ENCODE measurements at places on chromosomes 5 and 9.

DNA sequence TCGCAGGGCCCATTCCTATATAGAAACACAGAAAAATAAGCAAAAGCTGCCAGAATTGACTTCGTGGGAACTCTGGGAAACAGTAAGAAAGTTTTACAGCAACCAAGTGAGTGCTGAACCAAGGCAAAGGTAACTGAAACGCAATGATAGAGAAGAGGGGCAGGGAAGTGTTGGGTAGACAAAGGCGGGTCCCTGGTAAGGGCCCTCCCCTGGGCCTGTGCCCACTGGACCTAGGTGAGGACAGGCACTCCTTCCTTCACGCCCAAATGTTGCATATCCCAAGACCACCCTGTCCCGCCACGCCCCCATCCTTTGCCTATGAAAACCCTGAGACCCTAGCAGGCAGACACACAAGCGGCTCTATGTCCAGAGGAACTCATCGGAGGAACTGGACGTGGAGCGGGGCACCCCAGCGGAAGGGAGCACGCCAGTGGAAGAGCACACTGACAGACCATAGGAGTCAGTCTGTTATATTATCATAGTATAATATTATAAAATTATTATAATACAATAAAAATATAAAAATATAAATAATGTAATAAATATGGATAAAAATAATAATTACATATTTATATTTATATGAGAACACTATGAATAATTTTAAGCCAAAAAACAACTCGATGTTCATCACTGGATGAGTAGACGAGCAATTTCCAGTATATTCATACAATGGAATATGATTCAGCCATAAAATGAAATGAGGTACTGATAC is 27.9 kb downstream of the CDKN2A start:
- no peak for DNase-seq

- DNase-seq, result no peak
These were observed 205.0 kb upstream of the ACTBL2 start for GRCh38 chr5:57687596-57687995.

DNA sequence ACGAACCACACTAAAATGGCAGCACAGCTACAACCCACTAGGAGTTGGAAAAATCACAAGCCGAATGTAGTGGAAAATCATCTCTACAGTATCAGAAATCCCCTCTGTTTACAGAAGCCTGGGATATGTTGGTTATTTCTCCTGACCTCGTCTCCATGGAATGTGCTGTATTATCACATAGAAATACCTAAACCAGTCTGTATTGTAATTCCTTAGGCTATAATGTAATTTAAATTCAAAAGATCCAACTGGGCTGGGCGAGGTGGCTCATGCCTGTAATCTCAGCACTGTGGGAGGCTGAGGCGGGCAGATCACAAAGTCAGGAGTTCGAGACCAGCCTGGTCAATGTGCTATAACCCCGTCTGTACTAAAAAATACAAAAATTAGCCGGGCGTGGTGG is 244.8 kb upstream of the MPDZ start:
- DNase-seq, result no peak

- DNase-seq, result no peak
These were observed 216.3 kb upstream of the ZNF608 start for GRCh38 chr5:124962735-124963134.

GRCh38 chr9:89929673-89930480 is 325.1 kb downstream of the GADD45G start:
- DNase-seq, result peak; percentile 14

DNA sequence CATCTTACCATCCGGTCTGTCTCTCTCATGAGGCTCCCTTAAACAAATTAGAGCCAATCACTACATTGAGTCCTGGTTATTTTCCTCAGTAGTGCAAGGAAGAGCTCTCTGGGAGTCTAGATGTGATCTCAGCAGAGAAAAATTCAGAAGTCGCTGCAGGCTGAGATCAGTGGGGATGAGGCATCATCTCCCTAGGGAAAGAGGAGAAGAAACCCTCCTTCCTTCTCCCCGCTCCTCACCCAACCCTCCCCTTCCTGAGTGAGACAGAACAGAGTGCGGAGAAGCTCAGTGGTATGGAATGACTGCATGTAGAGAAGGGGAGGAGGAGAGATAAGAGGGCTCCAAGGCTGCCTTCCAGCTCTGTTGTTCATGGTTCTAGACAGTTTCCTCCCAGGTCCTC is 80.5 kb downstream of the PAPPA start:
- no peak for DNase-seq

GRCh38 chr5:177300236-177300880 is 3.2 kb downstream of the RAB24 start:
- peak; percentile 80 for DNase-seq

GRCh38 chr9:111944241-111944866 is 47.7 kb downstream of the UGCG start:
- DNase-seq, result no peak

DNA sequence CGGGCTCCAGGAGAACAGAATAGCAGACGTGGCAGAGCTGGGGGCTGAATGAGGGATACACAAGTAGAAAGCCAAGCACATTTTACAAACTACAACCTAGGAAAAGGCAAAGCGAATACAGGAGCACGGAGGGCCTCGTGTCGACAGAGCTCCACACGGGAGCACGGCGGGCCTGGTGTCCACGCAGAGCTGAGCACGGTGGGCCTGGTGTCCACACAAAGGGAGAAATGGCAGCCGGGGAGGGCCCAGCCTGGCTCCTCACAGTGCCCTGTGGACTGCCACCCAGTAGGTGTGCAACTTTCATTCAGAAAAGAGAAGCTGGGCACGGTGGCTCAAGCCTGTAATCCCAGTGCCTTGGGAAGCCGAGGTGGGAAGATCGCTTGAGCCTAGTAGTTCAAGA is 3.4 kb upstream of the INPP5E start:
- no peak for DNase-seq

- DNase-seq, result no peak
These were observed 701.0 kb downstream of the SEMA5A start for GRCh38 chr5:8844847-8845246.

- no peak for DNase-seq
These were observed 2243.8 kb upstream of the C9orf72 start for GRCh38 chr9:29816954-29817703.

DNA sequence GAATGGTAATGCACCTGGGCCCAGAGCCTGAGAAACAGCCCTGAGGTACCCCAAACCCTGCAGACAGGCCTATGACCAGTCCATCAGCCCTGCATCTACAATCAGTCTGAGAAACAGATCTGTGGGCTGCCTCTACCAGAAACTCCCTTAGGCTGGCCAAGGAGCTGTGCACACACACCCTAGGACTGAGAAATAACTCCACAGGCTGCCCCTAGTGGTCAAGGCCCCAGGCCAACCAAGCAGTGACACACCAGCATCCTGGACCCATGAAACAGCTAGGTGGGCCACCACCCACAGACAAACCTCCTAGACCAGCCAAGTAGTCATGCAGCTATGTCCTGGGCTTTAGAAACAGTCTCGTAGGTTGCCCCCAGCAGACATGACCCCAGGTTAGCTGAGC is 253.6 kb upstream of the VLDLR start:
- no peak for DNase-seq

GRCh38 chr9:137115394-137116026 is 977 bp upstream of the DPP7 start:
- DNase-seq, result no peak

- DNase-seq, result peak; percentile 43
These were observed at the start of gene C5orf52 for GRCh38 chr5:157670662-157671591. TSS of gene C5orf52 (plus strand) at chr5:157671533. CDS start at chr5:157671615, 82 bp downstream.

- no peak for DNase-seq
These were observed 89.9 kb downstream of the CTNND2 start for GRCh38 chr5:11814373-11814772.

GRCh38 chr9:127311239-127311741 is 46.7 kb downstream of the GARNL3 start:
- DNase-seq, result peak; percentile 61

DNA sequence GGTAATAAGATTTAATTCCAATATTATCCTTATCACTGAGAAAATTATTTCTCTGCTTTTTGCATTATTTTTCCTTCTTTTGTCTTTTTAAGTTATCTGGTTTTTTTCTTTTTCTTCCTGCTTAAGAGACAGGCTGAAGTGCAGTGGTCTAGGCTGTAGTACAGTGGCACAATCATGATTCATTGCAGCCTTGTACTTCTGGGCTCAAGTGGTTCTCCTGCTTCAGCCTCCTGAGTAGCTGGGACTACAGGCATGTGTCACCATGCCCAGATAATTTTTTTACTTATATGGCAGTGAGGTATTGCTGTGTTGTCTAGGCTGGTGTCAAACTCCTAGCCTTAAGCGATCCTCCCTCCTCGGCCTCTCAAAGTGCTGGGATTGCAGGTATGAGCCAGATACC is 93.9 kb downstream of the SLC44A1 start:
- no peak for DNase-seq

DNA sequence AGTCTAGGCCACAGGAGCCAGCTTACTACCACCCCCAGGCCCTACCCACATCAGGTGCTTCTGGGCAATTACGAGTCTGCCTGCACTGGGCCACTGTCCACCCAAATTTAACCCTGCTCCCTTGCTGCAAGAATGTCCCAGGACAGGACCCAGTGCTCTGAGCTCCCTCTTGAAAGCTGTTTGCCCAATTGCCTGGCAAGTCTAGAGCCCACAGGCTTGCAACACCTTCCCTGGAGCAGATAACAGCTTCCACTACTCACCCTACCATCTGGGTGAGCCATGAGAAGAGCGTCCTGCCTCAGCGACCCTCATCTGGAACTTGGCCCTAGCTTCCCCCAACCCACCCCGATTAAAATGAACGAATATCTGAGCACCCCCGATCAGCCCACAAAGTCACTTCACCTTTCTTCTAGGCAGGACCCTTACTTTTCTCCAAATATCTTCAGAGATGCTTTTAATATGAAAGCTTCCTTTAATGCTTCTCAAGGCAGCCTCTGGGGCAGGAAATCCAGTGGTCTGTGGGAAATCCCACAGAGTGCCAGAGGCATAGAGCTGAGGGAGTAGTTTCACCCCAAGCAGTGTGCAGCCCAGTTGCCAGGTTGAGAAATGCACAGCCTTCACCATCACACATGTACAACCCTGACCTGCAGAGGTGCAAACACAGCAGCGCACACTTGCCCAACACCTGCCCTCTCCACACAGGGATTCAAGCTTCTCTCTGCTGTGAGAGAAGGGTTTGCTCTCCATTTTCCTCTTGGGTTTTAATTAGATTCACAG is 10.6 kb downstream of the ACSL6 start:
- peak; percentile 78 for DNase-seq

DNA sequence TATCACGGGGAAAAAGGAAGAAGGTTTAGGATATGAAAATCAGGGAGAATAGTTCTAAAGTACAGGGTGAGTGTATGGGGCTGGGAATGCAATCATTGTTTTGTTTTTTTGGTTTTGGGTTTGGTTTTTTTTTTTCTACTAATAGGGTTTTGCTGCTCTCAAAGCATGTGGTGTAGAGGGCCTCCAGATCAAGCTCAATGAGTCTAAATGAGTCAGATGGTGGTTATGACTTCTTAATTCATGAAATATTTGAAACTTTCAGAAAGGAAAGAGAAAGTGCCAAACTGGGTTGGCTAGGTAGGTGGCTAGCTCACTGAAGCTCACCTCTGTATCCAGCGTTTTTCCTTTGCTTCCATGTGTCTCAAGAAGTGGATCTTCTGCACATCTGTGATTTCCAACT is 10.7 kb downstream of the OR1L8 start:
- no peak for DNase-seq

DNA sequence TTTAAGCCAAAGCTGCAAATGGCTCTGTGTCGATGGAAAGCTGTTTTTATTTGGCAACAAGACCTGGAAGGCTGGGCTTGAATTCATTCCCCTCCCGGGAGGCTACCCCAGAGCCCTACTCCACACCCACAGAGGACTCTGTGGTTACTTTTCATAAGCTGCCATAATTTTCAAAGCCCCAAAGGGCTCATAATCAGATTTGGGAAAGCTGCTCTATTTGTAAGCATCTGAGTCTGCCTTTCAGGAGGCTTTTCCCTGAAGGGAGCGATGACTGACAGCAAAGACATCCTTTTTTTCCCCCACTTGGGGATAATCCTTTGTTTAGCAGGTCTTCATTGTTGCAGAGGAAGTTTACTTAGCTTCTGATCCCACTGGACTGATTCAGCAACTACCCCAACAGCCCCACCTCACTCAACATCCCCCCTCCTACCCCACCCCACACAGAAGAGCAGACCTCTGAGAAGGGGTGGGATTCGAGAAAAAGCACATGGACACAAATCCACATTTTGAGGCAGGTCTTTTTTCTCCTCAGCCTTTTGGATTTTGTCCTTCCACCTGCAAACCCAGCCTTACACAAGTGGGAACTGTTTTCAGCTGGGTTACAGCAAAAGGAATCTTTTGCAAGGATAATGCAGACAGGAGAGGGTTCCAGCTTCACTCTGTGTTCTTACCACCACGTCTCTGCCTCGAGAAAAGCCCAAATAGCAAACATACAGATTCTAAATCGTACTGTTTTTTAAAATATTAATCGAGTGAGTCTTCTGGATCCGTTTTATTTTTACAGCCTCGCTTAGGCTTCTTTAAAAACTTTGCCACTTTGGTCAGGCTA is 244.4 kb upstream of the TUT7 start:
- no peak for DNase-seq

GRCh38 chr5:50823568-50823967 is 157.1 kb downstream of the PARP8 start:
- DNase-seq, result no peak

All from activated naive CD4-positive, alpha-beta T cell treated with anti-CD3 and anti-CD28 coated beads, Interleukin-2, amount 10 ng/mL, durations not matched to agents 7 days and 5 days (primary cell).